Pancreas (tissue), 10 donors: ENCODE measurements at places on chromosomes 16 and 17. TPM values are rescaled to one million over a fixed set of nuclear protein-coding genes. Genes with fewer than 3 reads are reported as not detected.

DNA sequence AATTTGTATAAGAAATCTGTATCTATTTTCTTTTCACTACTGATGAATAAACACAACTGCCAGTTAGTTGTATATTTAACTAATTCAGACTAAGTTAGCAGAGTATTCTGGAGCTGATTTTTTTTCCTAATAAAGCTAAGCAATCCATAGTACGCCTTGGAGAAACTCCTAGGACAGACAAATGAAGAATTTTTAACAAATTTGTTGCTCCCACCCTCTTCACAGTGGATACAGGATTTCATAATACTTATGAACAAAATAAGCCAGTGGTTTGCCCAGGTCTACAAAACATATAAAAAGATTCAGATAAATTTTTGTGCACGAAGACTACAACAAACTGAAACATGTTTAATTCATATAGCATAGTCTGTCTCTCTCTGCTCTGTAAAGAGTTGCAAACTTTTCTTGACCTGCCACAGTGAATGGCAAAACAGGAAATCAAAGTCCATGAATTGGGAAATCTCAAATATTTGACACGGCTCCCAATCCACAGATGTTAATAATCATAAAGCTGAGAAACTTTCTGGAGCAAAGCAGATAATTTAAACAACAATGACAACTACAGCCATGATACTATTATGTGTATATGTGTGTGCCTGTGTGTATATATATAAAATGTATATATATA, 594 bp upstream of the ABCA6 start:
- no peak for DNase-seq

- DNase-seq, result peak; percentile 81
These were observed 439.8 kb downstream of the SOX9 start for GRCh38 chr17:72560303-72561247.

DNA sequence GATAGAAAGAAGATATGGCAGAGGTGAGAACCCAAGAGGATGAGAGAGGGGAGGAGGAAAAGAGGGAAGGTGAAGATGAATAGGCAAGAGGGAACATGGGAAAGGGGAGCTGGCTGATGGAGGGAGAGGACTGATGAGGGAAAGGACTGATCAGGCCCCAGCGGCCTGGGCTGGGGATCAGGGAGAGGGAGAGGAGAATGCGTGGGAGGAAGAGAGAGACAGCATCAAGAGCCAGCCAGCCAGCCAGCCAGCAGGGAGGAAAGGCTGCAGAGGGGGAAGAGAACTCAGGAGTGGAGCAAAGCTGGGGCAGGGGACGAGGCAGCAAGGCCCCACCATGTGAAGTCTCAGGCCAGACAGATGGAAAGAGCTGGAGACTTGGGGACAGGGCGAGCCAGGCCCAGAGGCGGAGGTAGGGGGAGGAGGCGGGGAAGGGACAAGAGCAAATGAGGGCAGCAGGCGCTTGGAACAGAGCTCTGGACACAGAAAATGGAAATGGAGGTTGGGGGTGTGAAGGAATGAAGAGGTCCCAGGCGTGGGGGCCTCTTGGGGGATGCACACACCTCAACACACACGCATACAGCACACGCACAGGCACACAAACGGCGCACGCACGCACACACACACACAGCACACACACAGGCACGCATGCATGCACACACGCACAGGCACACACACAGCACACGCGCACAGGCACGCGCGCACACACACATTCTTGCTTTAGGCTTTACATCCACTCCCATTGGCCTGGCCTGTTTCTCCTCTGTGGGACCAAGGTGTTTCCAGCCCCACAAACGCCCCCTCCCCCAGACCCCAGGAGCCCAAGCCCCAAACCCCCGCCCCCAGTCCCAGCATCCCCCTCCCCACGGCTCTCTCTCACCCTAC, 12.3 kb downstream of the DLG4 start:
- DNase-seq, result no peak

GRCh38 chr17:1229349-1229899, 40.8 kb upstream of the BHLHA9 start:
- no peak for DNase-seq

Gene GRB7
- 17.8 TPM for total RNA-seq

- no peak for DNase-seq
These were observed 745 bp downstream of the PYY start for GRCh38 chr17:43952724-43953666.

Gene CD2BP2
- 24.8 TPM for total RNA-seq

DNA sequence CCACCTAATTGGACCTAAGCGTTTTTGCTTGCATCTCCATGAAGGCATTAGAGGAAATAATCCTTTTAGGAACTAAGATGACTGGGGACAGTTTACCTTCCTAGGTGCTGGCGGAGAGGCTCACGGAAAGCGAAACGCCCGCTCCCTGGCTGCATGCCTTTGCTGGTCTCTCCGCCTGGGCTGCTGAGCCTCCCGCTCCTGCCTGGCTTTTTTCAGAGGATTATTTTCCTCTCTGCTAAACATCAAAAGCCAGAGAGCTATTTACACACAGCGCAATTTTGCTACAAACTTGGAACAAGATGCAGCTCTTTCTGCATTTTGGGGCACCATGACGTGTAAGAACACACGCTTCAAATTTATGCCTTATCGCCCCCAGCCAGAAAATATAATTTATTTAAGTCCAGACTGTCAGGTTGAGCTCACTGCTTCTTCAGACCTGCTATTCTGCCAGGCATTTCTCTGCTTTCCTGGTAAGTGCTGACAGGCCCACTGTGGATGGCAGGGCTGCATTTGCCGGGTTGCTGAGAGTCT, 124.4 kb downstream of the SPACA3 start:
- no peak for DNase-seq

Gene LRRC37A
- total RNA-seq, result 1.9 TPM

DNA sequence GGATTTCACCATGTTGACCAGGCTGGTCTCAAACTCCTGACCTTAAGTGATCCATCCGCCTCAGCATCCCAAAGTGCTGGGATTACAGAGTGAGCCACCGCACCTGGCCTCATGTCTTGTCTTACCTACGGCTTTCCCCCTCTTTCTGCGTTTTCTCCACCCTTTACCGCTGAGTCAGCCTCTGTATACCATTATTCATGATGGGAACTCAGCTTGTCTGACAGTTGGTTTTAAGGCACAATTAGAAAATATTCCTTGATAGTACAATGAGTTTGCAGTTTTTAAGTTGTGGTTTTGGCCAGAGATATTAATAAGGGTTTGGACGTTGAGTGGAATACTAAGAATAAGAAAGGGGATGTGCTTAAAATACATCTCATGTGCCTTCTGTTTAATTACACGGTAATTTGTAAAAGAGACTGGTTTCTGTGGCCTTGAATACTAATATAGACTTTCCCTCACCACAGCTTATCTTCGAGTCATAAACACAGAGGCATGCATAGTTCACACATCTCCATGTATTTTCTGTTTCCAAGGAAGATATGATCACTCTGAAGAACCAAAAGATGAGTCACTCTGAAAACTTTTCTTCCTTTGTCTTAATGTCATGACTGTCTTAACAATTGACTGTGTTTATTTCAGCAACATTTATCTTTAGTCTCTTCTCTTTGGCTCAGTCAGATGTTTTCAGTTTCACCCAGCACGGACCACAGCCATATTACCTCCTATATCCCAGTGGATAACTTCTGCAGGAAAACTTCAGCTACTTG, 54.4 kb downstream of the PITPNC1 start:
- DNase-seq, result no peak

GRCh38 chr16:66020642-66021041, 345.8 kb upstream of the CDH5 start:
- no peak for DNase-seq

- DNase-seq, result no peak
These were observed 12.7 kb downstream of the KLHL36 start for GRCh38 chr16:84660973-84661372.

Gene CNTNAP1
- 10.4 TPM for total RNA-seq

DNA sequence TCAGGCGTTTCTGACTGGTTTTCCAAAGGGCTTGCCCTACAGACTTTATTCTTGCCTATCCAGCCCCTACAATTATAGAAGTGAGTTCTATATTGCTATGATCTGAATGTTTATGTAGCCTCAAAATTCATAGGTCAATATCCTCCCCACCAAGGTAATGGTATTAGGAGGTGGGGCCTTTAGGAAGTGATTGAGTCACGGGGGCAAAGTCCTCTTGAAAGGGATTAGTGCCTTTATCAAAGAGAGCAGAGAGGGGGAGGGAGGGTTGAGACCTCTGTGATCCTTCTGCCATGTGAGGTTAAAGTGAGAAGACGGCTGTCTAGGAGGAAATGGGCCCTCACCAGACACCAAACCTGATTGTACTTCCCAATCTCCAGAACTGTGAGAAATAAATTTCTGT, 931 bp upstream of the CPHXL start:
- DNase-seq, result no peak

Gene SULT1A3
- total RNA-seq, result 14.7 TPM

DNA sequence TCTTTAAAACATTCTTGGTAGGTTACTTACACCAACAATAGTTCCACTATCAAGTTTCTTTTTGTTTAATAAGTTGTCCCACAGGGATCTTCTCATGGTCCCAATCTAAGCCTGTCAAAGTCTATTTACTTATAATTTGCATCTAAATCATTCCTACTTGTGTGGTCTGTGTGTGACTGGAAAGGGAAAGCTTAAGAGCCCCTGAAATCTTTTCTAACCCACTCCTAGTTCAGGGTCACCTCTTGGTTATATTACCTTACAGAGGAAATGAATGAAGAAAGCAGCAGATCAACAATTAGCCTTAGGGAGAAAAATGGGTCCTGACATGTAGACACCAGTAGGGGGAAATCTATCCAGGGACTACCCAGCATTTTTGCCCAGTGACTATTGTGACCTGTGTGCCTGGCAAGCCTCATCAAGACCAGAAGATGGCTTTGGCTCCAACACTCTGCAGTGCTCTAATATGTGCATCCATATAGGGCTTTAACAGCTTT, 110.4 kb upstream of the HAS3 start:
- DNase-seq, result no peak

Gene CIAO2B
- 29.3 TPM for total RNA-seq
